Activated CD8-positive, alpha-beta memory T cell treated with anti-CD3 and anti-CD28 coated beads for 24 hours (primary cell): ENCODE measurements at places on chromosomes 16 and 17.

DNA sequence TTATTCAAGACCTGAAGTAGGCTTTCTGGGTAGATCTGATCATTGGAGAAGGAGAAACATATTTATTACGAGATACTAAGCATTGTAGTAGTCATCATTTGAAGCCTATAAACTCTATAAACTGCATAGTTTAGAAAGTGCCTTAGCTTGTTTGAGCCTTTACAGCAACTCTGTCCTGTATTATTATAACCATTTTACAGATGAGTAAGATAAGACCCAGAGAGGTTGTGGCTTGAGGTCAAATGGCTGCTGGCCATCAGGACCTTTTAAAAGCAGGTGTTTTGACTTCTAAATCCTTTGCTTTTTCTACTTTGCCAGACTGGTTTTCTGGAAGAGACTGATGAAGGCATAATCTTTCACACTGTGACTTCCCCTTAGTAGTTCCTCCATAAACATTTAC, 7.1 kb downstream of the USP10 start:
- DNase-seq = no peak

- DNase-seq = peak; percentile 67
These were observed 2.0 kb downstream of the NCBP3 start for GRCh38 chr17:3843935-3844516.

GRCh38 chr17:79983456-79983855, 52.2 kb downstream of the TBC1D16 start:
- no peak for DNase-seq

DNA sequence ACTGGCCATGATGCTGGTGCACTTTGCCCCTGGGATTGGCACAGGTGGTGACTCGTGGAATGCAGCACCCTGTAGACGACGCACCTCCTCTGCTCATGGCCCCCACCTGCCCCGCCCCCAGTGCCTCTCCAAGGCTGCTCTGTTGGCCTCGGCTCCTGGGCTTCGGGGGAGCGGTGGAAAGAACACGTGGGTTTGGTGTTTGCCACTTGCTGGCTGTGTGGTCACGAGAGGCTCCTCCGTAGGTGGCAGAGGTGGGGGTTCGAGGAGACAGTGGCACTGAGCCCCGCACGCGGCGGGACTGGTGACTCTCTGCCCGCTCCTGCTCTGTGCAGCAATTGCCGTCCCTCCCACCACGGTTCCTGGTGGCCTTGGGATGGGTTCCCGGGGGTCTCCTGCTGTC, 82.8 kb upstream of the ZNF750 start:
- DNase-seq = no peak

DNA sequence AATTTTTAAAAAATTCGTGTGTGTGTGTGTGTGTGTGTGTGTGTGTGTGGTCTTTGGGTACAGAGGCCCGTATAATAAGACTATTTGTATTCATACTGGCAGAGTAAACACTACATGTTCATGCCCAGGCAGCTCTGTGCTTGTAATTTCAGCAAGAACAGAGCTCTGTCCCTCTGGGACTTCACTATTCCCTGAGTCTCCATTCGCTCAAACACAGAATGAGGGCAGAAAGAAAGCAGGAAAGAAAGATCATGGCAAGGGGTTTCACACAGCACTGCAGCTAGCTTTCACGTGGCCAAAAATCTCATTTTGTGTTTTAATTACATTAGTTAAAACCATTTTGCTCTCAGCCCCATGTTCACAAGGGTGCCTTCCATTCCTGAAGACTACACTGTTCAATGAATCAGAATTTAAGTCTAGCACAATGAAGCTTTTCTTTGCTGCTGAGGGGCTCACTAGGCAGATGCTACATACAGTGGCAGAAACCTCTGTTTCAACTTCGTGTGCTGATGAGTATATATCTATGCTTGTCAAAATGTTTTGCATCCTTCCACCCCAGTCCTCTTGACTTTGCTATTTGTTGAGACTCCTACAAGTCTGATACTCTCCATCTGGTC, 198.4 kb upstream of the C17orf78 start:
- DNase-seq = no peak

GRCh38 chr17:66240013-66240412, 10.8 kb upstream of the APOH start:
- no peak for DNase-seq

GRCh38 chr17:58275417-58275816, 5.3 kb downstream of the MPO start:
- no peak for DNase-seq

DNA sequence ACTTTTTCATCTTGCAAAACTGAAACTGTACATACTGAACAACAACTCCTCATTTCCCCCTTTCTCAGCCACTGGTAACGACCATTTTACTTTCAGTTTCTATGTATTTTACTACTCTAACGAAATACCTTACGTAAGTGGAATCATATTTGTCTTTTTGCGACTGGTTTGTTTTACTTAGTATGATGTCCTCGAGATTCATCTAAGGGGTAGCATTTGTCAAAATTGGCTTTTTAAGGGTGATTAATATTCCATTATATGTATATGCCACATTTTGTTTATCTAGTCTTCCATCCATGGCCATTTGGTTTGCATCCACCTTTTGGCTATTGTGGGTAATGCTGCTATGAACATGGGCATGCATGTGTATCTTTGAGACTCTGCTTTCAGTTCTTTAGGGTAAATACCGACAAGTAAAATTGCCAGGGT, 10.4 kb downstream of the KPNB1 start:
- no peak for DNase-seq

- no peak for DNase-seq
These were observed 20.3 kb downstream of the TRARG1 start for GRCh38 chr17:1299552-1300370.

GRCh38 chr16:70473446-70474319, 19.3 kb downstream of the FCSK start:
- DNase-seq = no peak

DNA sequence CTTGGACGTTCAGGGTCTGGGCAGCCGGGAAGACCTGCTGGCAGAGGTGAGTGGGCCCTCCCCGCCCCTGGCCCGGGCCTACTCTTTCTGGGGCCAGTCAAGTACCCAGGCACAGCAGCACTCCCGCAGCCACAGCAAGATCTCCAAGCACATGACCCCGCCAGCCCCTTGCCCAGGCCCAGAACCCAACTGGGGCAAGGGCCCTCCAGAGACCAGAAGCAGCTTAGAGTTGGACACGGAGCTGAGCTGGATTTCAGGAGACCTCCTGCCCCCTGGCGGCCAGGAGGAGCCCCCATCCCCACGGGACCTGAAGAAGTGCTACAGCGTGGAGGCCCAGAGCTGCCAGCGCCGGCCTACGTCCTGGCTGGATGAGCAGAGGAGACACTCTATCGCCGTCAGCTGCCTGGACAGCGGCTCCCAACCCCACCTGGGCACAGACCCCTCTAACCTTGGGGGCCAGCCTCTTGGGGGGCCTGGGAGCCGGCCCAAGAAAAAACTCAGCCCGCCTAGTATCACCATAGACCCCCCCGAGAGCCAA, 8.6 kb upstream of the ABCC3 start:
- peak; percentile 82 for DNase-seq

DNA sequence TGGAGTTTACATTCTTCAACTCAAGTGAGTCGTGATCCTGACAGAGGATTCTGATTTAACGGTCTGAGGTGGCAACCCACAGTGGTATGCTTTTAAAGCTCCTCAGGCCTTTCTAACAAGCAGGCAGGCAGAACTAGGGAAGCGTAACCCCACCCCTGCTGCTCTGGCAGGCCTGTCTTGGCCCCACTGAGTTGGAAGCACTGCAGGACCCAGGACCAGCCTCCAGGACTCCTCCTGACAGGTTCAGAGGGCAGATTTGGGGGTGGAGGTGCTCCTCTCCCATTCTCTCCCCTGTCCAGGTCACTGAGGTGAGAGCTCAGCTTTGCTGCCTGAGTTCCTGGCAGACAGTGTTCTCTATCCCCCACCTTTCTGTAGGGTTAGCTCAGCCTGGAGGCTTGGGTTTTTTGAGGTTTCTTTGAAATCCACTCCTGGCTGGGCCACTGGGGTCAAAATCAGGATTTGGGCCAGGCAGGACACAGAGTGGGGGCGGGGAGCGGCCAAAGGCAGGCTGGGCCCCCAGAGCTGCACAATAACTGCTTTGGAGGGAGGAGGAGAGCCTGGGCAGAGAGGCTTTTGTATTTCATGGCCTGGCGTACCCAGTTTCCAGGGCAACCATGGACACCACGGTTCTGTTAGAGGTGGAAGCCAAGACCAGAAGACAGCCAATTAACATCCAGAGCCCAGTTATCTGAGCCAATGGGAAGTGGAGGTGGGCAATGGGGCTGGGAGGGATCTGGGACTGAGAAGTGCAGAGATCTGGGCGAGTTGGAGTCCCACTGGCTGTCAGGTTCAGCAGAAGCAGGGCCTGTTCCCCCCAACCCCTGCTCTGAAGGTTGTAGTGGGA, 9.5 kb downstream of the MRPL27 start:
- no peak for DNase-seq

DNA sequence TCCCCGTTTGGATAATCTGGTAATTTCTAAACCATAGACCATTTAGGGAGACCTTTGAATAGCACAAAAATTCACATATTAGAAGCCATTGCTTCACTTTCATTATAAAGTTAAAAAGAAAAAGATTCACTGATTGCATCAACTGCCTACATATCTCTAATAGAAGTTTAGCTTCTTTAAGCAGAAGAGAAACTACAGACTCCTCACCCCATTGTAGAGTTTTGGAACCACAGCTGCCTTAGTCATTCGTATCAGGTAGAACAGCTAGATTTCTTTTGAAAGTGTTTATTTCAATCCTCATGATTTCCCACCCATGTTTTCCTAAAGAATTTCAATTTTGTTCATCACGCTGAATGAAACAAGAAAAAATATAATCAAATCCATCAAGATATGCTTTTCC, 144.8 kb downstream of the CDH8 start:
- DNase-seq = no peak
